Activated CD4-positive, alpha-beta T cell treated with anti-CD3 and anti-CD28 coated beads, Interleukin-2, Interleukin-6, amounts not matched to agents 100 ng/mL and 50 ng/mL, durations not matched to agents 16 hours and 8 hours (primary cell): ENCODE measurements at places on chromosomes 12 and 14.

- DNase-seq, result no peak
These were observed 21.1 kb upstream of the CORO1C start for GRCh38 chr12:108752387-108752786.

DNA sequence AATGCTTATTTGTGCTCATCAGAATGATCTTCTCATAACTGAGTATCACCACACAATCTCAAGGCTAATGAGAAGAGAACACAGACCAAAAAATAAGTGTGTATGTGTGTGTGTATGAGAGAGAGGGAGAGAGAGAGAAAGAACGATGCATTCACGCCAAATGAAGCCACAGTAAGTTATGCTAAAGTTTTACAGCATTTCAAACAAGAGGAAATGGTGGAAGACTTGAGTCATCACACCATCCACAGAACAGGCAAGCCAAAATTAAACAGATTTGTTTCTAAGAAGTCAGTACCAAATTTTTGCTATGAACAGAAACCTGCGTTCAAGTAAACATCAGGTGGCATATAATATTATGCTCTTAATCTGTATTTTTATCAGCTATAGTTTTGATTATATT lies 141.2 kb downstream of the MED13L start:
- peak; percentile 70 for DNase-seq

DNA sequence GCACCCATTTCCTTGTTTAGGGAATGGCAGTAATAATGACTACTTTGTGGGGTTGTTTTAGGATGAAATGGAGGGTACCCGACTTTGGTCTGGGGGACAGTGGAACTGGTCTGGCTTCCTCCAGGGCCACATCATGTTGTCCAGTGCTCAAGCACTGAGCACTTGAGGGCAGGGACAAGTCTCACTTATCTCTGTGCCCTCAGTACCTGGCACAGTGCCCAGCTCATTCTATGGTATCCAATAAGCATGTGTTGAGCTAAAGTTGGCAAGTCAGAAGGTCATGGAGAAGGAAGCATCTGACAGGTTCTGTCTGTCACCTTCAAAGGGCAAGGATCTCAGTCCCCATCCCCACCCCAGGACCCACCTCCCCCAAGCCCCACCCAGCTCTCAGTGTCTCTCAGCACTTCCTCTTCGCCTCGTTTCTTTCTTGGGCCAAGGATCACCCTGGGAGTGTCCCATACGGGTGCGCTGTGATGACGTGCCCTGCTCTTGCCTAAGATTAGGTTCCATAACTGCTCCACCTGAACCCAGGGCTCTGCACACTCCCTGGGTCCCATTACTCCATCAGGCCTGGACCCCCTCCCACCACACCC lies 24.3 kb upstream of the TMEM106C start:
- no peak for DNase-seq

GRCh38 chr14:29926228-29926627 lies 1.4 kb downstream of the PRKD1 start:
- DNase-seq, result no peak

GRCh38 chr12:16325426-16325825 lies 22.0 kb upstream of the MGST1 start:
- no peak for DNase-seq

- DNase-seq, result no peak
These were observed 175.4 kb upstream of the PZP start for GRCh38 chr12:9383585-9383984.

- no peak for DNase-seq
These were observed 1.9 kb upstream of the RFX4 start for GRCh38 chr12:106580671-106581508.

DNA sequence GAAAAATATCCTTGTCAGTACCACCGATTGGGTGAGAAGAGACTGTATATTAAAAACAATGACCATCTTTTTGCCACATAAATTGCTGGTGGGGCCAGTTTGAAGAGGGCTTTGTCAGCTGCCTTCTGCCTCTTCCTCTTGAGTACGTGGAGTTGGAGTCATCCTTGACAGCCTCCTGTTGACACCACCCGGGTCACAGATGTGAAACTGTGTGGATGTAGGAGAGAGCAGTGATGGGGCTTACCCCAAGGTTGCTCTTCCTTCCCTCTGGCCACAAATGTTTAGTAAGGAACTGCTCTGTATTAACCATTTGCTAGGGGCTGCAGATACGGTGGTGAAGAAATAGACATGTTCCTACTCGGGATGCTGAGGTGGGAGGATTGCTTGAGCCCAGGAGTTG lies 12.2 kb downstream of the PTPN11 start:
- peak; percentile 26 for DNase-seq

GRCh38 chr12:22431693-22432251 lies 97.3 kb upstream of the ST8SIA1 start:
- DNase-seq, result no peak

DNA sequence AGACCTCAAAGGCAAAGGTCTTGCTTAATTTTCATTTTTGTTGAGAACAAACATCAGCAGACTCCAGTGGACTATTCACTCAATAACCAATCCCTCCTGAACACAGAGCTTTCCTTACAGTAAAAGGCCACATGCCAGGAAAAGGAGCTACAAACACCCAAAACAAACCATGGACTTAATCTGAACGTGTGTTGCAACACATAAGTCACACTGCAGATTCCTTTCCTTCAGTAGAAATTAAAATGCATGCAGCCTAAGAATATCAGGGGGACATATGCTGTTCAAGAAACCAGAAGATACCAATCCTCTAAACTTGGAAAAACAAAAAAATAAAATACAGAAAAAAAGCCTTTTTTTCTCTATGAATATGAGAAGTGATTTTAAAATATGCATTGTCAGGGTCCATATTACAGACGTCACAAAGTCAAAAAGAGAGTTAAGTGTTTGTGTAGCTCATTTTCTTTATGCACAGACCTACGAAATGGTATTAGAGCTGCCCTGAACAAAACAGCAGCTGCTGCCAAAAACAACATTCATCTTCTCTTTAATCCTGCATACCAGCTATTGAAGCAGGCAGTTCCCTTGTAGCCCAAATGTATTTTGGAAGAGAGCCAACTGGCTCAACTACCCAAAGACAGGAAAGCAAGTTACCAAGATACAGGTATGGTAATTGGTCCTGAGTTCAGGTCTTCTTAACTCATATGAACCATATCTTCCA lies 26.2 kb downstream of the KITLG start:
- no peak for DNase-seq

- no peak for DNase-seq
These were observed 122.0 kb downstream of the PCNX1 start for GRCh38 chr14:71029236-71029781.

DNA sequence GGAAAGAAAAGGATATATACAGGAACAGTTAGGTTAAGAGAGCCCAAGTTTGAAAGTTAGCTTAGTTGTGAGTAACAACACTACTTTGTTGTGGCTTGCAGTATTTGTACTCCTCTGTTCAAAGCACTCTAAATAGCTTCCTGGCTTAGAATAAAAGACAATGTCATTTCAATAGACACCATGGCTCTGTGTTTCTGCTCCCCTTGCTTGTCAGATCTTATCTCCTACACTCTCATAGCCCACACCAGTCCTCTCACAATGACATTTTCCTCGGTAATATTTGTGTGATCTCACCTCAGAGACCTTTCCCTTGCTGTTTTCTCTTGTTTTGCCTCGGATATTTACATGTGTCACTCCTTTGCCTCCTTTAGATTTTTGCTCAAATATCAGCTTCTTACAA lies 418.4 kb downstream of the MDGA2 start:
- DNase-seq, result peak; percentile 0

- no peak for DNase-seq
These were observed 28.0 kb upstream of the LRTM2 start for GRCh38 chr12:1792406-1792805.

GRCh38 chr12:12095021-12095420 lies 24.3 kb downstream of the BCL2L14 start:
- DNase-seq, result no peak

DNA sequence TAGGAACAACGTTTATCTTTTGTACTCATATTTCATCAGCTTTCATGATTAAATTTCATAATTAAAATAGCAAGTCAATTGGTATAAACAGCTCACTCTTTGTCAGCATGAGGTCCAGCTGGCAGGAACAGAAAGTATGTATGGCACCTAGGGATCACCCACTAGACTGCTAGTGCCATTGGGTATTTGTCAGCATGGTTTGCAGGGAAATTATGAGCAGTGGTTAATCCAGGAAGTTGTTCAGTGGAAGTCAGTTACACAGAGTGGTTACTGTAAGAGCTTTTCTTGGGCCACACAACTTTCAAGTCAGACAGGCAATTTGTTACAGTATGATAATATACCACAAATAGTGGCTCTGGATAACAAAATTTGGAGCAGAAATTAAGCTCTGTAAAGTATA lies 340.3 kb upstream of the RGS6 start:
- DNase-seq, result peak; percentile 79
